ENCODE measurements at places on chromosomes 5 and 9. TPM values are rescaled to one million over a fixed set of nuclear protein-coding genes. Genes with fewer than 3 reads are reported as not detected.

Gene SLC4A9
- total RNA-seq, result 0.44 TPM

Gene CDC20B
- not detected for total RNA-seq

DNA sequence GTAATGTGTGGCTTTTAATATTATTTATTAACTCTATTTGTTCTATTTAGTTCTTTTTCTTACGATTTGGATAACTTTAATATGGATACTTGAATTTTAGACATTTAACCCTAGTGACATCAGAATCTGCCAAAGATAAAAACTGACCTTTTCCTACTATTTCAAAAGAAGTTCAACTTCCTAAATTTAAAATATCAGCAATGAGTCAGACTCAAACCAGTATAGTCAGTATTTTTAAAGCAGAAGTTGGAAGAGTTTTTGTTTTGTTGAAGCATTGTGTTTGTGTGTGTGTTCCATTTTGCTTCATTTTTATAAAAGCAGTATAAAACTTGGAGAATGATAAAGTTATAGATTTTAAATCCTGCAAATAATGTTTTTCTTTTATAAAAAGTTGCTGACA lies 251.8 kb upstream of the RASA1 start:
- DNase-seq, result no peak

DNA sequence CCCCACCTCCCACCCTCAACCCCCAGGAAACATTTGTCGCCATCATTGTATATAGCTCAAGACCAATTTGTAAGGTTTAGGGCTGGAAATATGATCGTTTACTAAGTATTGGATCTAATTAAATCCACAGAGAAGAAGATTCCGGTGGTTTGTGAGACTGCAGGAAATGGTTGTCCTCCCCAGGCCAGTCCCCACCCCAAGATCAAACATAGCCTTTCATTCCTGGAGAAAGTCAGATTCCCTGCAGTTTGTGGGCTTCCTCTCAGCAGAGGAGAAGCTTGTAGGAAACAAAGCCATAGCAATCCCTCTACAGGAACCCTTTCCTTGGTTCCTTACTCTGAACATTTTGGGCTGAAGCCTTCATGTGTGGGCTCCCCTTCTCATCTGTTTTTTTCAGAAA lies 79.2 kb upstream of the TBCA start:
- DNase-seq, result no peak

DNA sequence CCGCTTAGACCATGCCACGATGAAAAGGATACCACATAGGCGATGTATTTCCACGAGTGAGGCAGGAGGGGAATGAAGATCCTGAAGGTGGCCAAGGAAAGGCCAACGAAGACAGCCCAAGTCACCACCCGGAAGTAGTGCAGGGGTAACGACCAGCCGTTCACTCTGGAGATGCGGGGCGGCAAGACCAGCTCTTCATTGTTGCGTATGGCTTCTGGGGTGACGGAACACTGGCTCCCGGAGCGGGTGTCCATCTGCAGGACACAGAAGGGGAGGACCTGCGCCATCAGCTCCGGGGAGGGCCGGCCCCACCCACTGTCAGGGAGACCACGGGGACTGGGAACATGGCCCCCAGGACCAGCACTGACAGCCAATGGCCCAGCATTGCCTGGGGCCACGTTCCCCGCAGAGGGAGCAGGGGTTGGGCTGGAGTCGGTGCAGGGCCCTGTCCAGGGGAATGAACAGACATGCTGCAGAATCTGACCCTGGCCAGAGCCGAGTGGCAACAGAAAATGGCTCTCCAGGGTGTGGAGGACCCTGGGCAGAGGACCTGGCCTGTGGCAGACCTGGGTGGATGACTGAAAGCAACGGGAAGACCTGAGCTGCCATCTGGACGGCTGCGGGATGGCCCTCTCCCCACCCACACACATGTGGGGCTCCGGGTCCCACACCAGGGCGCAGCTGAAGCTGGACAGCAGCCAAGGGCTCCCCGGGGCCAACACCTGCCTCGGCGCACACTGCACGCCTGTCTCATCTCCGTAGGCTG lies 17.7 kb downstream of the ZDHHC11B start:
- no peak for DNase-seq

Gene DCTN3
- total RNA-seq, result 135 TPM
